Non-pigmented ciliary epithelial cell (primary cell): ENCODE measurements at places on chromosomes 3 and 15.

GRCh38 chr3:143237077-143237627 is 117.6 kb downstream of the CHST2 start:
- DNase-seq: peak; percentile 14

- DNase-seq: no peak
Measured at GRCh38 chr15:100256101-100256969, 85.4 kb downstream of the ADAMTS17 start.

DNA sequence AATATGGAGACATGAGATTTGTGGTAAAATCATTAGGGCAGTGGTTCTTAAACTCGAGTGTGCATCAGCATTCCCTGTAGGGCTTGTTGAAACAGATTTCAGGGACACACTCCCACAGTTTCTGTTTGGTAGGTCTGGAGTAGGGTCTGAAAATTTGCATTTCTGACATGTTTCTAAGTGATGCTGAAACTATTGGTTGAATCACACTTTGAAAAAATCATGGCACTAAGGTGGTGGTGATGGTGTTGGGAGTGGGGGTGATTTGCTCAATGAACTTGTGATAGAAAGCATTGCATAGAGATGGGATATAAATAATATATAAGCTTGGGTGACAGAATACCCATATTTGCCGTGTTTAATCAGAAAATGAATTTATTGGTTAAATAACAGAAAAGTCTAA is 11.3 kb downstream of the MITF start:
- no peak for DNase-seq

- no peak for DNase-seq
Measured at GRCh38 chr3:79097964-79098660, 669.7 kb downstream of the ROBO1 start.

GRCh38 chr3:81218023-81218422 is 543.4 kb downstream of the GBE1 start:
- DNase-seq: no peak

DNA sequence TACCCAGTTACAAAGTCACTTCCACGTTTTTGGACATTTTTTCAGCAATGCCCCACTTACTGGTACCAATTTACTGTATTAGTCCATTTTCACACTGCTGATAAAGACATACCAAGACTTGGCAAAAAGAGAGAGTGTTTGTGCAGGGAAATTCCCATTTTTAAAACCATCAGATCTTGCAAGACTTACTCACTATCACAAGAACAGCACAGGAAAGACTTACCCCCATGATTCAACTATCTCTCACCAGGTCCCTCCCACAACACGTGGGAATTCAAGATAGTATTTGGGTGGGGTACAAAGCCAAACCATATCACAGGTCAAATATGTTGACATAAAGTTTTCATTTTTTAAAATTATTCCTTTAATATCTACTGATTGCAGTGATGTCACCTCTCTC is 16.2 kb upstream of the ABI3BP start:
- no peak for DNase-seq

GRCh38 chr3:110106805-110107204 is 769.5 kb upstream of the DPPA4 start:
- DNase-seq: no peak

- DNase-seq: no peak
Measured at GRCh38 chr15:87118435-87118834, 1038.8 kb downstream of the AGBL1 start.

DNA sequence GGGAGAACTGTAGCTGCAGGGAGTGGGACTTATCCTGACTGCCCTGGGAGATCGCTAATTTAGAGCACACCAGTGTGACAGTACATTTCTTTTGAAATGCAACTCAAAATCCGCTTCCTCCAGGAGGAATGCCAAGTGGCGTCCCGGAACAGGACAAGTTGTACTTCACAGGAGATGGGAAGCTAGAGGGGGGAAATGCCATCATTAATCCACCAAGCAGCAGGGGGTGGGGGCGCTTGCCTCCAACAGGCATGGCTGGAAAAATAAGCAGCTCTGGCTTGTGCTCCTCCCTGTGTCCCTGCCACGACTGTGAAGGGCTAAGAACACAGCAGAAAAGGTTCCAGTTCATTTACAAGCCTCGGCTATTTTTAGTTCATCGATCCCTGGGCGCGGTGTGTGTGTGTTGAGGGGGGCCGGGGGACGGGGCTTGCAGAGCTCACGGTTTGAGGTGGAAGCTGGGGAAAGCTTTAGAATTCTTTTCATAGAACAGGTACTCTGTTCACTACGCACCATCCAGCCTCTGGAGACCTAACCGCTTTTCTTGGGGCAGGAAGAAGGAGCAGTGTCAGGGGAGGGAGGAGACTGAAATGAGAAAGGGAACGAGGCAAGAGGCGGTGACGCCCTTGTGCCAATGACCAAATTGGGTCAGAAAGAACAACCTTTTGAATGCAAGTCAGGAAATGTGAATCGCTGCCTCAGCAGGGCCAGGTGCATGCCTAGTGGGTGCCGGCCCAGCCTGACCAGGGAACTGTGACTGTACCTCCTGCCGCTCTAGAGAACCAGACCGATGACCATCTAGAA is 51.8 kb upstream of the DGKG start:
- no peak for DNase-seq

GRCh38 chr3:184737641-184738505 is 26.0 kb upstream of the MAGEF1 start:
- DNase-seq: peak; percentile 20

GRCh38 chr15:89330119-89330518 is 4.5 kb downstream of the POLG start:
- DNase-seq: no peak

DNA sequence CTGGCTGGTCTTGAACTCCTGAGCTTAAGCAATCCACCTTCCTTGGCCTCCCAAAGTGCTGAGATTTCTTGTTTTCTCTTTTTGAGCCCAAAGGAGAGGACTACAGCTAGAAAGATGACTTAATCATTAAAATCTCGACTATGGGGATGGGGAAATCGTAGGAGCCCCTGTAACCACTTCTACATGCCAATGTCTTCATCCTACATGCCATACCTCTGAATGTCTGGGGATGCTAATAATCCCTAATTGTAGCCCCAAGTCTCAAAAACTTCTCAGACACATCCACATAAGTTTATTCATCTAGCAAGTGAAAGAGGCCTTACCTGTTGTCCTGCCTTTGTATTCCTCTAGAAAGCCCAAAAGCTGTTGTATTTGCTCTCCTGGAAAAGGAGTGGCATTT is 3.7 kb upstream of the RHOV start:
- DNase-seq: no peak

DNA sequence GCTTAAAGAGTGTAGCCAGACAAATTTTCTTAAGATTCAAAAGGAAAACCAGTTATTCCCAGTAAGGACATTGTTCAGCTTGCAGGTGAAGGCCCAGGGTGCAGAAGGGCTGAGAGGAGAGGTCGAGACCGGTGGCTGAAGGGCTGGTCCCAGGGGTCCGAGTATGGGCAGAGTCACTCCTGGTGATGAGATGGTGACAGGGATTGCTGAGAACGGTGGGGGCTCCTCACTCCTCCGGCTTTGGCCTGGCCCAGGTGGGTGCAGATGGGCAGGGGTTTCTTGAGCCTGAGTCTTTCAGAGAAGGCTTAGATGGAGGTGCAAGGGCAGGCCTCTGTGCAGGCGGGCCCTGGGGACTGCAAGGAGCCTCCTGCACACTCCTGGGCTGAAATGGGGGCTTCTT is 56.2 kb downstream of the ZNF445 start:
- DNase-seq: no peak

DNA sequence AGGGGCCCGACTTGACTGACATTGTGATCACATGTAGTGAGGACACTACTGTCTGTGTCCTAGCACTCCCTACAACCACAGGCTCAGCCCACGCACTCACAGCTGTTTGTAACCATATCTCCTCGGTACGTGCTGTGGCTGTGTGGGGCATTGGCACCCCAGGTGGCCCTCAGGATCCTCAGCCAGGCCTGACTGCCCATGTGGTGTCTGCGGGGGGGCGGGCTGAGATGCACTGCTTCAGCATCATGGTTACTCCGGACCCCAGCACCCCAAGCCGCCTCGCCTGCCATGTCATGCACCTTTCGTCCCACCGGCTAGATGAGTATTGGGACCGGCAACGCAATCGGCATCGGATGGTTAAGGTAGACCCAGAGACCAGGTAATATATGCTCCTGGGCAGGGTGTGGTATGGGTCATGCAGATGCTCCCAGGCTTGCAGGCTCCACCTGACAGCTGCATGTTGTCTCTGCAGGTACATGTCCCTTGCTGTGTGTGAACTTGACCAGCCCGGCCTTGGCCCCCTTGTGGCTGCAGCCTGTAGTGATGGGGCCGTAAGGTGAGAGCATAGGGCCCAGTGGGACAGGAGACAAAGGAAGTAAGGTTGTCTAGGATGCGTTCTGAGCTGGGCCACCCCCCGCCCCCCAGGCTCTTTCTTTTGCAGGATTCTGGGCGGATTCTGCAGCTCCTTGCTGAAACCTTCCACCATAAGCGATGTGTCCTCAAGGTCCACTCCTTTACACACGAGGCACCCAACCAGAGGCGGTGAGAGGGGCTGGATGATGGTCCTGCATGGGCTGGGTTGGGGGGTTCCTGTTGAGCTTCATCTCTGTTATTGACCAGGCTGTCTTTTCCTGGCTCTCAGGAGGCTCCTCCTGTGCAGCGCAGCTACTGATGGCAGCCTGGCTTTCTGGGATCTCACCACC is 4.4 kb downstream of the DALRD3 start:
- no peak for DNase-seq

DNA sequence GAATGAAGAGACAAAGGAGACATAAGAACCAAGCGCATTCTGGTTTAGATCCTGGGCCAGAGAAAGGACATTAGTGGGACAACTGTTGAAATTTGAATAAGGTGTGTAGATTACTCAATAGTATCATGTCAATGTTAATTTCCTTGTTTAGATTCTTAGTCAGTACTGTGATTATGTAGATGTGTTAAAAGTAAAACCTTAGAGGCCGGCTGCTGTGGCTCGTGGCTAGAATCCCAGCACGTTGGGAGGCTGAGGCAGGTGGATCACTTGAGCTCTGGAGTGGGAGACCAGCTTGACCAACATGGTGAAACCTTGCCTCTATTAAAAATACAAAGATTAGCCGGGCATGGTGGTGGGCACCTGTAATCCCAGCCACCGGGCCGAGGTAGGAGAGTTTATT is 26.7 kb downstream of the CYP8B1 start:
- no peak for DNase-seq

DNA sequence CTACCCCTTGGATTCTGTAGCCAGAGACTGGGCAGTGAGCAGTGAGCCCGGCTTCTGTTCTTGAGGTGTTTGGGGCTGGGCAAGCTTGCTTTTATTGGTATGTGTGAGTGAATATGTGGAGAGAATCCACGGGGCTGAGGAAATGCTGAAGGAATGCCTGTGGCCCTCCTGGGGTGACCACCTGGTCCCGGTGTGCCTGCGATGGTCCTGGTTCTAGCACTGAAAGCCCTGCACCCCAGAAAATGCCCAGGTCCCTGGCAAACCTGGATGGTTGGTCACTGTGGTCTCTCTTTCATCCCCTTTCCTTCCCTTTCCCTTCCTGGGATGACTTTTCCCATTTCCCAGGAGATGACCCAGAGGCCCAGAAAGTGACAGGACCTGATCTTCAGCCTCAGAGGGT is 4.2 kb downstream of the ZBTB47 start:
- no peak for DNase-seq
